ENCODE measurements at places on chromosomes 3 and 15.

GRCh38 chr3:177824190-177824786 lies 627.0 kb upstream of the TBL1XR1 start:
- no peak for DNase-seq

DNA sequence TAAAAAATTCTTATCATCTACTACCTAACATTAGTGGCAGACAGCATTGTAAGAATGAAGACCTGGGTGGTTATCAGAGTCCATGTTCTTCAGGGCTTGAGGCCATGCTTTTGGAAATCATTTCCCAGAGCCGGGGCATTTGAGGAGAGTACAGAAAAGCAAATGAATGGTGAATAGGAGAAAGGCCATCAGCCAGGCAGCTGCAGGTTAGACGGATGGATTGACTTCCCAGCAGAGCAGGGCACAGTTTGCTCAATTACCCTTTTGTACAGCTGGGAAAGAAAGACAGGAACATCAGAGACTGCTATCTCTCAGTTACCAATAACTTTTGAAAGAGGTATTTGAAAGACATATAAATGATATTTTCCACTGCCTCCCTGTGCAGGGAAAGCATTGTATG lies 135.6 kb downstream of the ALCAM start:
- no peak for DNase-seq

- DNase-seq, result no peak
Observed at GRCh38 chr3:128152419-128153155, 694 bp upstream of the EEFSEC start.

DNA sequence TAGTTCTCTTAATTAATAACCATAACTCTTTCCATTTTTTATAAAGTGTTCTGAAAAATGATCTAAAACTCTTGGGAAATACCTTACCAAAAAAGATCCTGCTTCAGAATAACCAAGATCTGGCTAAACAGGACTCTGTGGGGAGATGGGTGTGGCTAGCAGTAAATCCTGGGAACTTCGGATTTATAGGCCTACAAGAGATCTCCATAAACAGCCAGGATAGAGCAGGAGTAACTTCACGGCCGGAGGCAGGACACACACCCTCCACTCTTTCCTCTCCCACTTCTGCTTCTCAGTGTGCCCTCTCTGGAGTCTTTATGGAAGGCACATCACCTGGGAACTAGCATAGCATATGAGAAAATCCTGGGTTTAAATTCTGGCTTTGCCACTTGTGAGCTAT lies 309.4 kb upstream of the SOX2 start:
- no peak for DNase-seq

DNA sequence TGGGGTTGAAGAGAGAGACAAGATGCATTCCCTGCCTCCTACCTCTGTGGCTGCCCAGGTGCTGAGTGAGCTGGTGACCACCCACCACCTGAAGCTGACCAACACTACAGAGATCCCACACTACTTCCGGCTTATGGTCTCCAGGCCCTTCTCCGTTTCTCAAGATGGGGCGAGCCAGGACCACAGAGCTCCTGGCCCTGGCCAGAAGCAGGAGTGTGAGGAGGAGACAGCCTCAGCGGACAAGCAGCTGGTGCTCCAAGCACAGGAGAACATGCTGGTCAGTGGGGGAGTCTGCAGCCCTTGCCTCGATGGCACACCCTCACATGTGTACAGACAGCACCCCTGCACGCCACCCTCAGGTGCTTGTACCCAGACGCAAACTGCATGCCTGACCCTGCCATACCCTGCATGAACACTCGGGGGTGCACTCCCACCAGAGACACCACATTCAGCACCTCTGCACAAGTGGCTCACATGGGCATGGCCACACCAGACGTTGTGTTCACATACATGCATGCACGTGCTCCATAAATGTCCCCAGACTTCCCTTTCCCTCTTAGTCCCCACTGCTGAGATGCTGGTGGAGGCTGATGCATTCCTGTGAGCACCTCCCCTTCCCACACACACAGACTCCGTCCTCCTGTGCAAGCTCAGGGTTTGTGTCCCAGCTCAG lies 19.0 kb downstream of the ACAA1 start:
- peak; percentile 65 for DNase-seq
